ENCODE measurements at places on chromosomes 12 and 14. TPM values are rescaled to one million over a fixed set of nuclear protein-coding genes. Genes with fewer than 3 reads are reported as not detected.
A peak's percentile ranks its signal among the peaks of the same experiment; 100 is the strongest.

ATP5F1B gene
- total RNA-seq: 3,533 TPM

LYZ gene
- total RNA-seq: 9.8 TPM

CLEC1B gene
- not detected for total RNA-seq

LRFN5 gene
- 0.35 TPM for total RNA-seq

GARIN6 gene
- total RNA-seq: not detected

TAPBPL gene
- 18.6 TPM for total RNA-seq

ABCC9 gene
- total RNA-seq: 128 TPM

LGR5 gene
- total RNA-seq: not detected

ANG gene
- total RNA-seq: 1.6 TPM

STON2 gene
- 5.5 TPM for total RNA-seq

TAS2R50 gene
- total RNA-seq: 0.24 TPM

CMKLR1 gene
- 24.0 TPM for total RNA-seq

CACNA1C gene
- total RNA-seq: 199 TPM

DNA sequence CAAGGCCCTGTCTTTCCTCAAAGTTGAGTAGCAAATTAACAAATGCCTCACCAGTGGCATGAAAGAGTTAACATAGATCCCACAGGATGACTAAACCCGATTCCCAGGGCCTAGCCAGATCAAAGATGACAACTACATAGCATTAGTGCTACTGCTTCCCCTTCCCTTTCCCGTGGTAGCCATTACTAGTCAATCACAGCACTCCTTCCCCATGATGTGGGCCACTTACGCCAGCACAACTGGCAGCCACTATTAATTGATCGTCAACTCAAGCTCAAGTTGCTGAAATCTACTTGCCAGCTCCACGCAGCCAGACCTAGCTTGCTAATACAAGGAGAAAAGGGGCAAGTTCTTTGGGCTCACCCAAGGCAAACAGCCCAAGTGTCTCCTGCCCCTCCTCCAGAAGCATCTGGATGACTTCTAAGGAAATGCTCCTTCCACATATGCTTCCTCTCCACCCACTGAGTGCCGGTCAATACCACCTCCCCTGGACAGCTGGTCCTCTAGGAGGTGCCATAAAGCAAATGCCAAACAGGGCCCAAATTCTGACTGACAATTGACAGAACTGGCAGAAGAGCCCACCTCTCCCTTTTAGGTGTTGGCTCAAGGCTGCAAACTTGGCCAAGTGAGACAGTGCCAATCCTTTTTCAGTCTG, 72.6 kb downstream of the NUAK1 start:
- H3K27ac ChIP-seq: peak overlapping the region; percentile 80
- no peaks in the 10 kb centered on the region for H3K27me3 ChIP-seq
- H3K4me3 ChIP-seq: no peak overlapping the region
- peaks cover 12% of the 10 kb centered on the region for H3K4me1 ChIP-seq
- DNase-seq: no peak

GRCh38 chr12:52788192-52788875, 7.6 kb downstream of the KRT3 start:
- no peaks in the 10 kb centered on the region for H3K4me1 ChIP-seq
- DNase-seq: no peak
- H3K36me3 ChIP-seq: no peaks in the 10 kb centered on the region
- no peak overlapping the region for H3K4me3 ChIP-seq
- peaks cover 39% of the 10 kb centered on the region for H3K27me3 ChIP-seq

GRCh38 chr12:89949457-89950195, 241.0 kb upstream of the ATP2B1 start:
- H3K36me3 ChIP-seq: no peaks in the 10 kb centered on the region
- H3K4me3 ChIP-seq: no peak overlapping the region
- peak; percentile 66 for DNase-seq
- no peaks in the 10 kb centered on the region for H3K27me3 ChIP-seq
- H3K27ac ChIP-seq: peak overlapping the region; percentile 4
- peaks cover 32% of the 10 kb centered on the region for H3K4me1 ChIP-seq

DNA sequence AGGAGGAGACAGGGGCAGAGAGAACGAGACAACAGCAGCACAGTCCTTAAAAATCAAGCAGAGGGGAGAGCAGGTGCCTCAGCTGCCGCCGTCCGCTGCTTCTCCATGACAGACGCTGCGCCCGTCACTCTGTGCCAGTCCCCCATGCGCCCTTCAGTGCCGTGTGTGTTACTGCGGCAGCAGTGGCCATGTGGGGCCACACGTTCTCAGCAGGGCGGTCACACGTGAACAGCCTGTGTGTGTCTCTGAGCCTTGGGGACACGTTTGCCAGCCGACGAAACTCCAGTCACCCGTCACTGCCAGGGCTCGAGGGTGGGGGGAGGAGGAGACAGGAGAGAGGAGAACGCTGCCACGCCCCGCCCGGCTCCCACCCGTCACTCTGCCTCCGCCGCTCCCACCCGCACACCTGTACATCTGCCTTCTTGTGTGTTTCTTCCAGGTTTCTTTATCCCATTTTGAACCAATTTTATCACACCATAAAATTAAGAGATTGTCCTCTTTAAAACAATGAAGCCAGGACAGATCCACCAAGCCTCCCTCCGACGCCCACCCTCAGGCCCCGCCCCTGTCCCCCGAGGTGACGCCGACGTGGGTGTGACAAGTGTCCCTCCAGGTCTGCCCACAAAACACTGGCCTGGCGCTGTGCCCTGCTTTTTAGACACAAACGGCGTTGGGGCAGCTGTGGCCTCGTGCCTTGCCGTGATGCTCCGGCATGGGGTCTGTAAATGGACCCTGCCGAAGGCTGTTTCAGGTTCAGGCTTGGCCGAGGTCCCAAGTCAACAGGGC, 58.2 kb downstream of the GALNT9 start:
- H3K4me1 ChIP-seq: no peaks in the 10 kb centered on the region
- H3K27ac ChIP-seq: no peak overlapping the region
- no peaks in the 10 kb centered on the region for H3K36me3 ChIP-seq
- H3K27me3 ChIP-seq: peaks cover 54% of the 10 kb centered on the region
- no peak overlapping the region for H3K4me3 ChIP-seq

- H3K4me3 ChIP-seq: no peak overlapping the region
- no peak overlapping the region for H3K27ac ChIP-seq
- H3K27me3 ChIP-seq: no peaks in the 10 kb centered on the region
- H3K36me3 ChIP-seq: no peaks in the 10 kb centered on the region
- no peak for DNase-seq
- peaks cover 12% of the 10 kb centered on the region for H3K4me1 ChIP-seq
Measured at GRCh38 chr12:79782172-79782900, 91.6 kb upstream of the PAWR start.

- H3K4me3 ChIP-seq: no peak overlapping the region
- no peaks in the 10 kb centered on the region for H3K4me1 ChIP-seq
- no peak overlapping the region for H3K27ac ChIP-seq
- DNase-seq: no peak
Measured at GRCh38 chr12:76866151-76866567, 12.7 kb downstream of the CSRP2 start.

GRCh38 chr12:40947797-40948196, 240.3 kb upstream of the PDZRN4 start:
- no peaks in the 10 kb centered on the region for H3K27me3 ChIP-seq
- H3K4me1 ChIP-seq: no peaks in the 10 kb centered on the region
- H3K36me3 ChIP-seq: no peaks in the 10 kb centered on the region
- H3K27ac ChIP-seq: no peak overlapping the region
- no peak overlapping the region for H3K4me3 ChIP-seq
- DNase-seq: no peak

GRCh38 chr12:38427442-38427841, 110.9 kb downstream of the ALG10B start:
- no peak overlapping the region for H3K4me3 ChIP-seq
- no peaks in the 10 kb centered on the region for H3K27me3 ChIP-seq
- H3K36me3 ChIP-seq: no peaks in the 10 kb centered on the region
- no peak overlapping the region for H3K27ac ChIP-seq
- no peaks in the 10 kb centered on the region for H3K4me1 ChIP-seq

DNA sequence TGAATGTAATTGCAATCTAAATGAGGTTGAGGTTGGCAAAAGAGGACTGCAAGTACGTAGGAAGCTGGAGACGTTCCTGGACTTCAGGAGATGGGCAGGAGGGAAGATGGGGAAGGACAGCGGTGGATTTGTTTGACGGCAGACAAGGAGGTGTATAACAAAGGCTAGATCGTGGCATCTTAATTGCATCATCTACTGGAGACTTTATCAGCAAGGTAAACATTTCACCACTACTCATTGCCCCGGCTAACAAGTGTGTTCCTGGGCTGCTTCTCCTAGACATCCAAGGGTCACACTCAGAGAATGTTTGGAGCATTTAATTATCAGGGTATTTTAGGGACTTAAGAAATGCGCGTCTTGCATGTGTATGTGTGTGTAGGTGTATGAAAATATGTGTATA, 128.5 kb downstream of the KCNK10 start:
- H3K27ac ChIP-seq: no peak overlapping the region
- H3K4me1 ChIP-seq: no peaks in the 10 kb centered on the region
- no peaks in the 10 kb centered on the region for H3K36me3 ChIP-seq
- no peak overlapping the region for H3K4me3 ChIP-seq
- no peak for DNase-seq

GRCh38 chr12:51371295-51371953, 19.8 kb downstream of the GALNT6 start:
- no peaks in the 10 kb centered on the region for H3K36me3 ChIP-seq
- no peak overlapping the region for H3K4me3 ChIP-seq
- no peak overlapping the region for H3K27ac ChIP-seq
- no peaks in the 10 kb centered on the region for H3K27me3 ChIP-seq
- DNase-seq: no peak

- peaks cover 78% of the 10 kb centered on the region for H3K4me1 ChIP-seq
- H3K4me3 ChIP-seq: peak overlapping the region; percentile 98
- H3K36me3 ChIP-seq: peaks cover 4% of the 10 kb centered on the region
- no peaks in the 10 kb centered on the region for H3K27me3 ChIP-seq
- H3K27ac ChIP-seq: peak overlapping the region; percentile 15
Measured at GRCh38 chr12:1591543-1591942, 2.8 kb downstream of the FBXL14 start.

DNA sequence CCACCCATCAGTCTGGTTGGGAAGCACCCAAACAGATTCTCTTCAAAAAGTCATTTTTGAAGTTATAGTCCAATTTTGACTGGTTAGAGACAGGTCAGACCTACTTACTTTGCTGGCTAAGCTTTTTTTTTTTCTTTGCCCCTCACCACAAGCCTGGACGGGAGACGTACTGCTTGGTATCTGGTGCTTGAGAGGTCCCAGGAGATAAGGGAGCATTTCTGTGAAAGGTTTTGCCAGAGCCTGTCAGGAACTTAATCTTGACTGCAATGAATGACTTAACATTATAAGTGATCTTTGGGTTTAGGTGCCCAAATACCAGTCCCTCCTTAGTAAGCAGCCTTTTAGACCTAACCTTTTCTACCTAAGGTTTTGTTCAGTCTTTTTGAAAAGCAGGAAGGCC, 6.3 kb downstream of the MTHFD1 start:
- H3K27ac ChIP-seq: no peak overlapping the region
- peaks cover 12% of the 10 kb centered on the region for H3K36me3 ChIP-seq
- DNase-seq: no peak
- peaks cover 3% of the 10 kb centered on the region for H3K4me1 ChIP-seq
- H3K27me3 ChIP-seq: no peaks in the 10 kb centered on the region
- no peak overlapping the region for H3K4me3 ChIP-seq

GRCh38 chr12:1655225-1655788, 26.3 kb downstream of the WNT5B start:
- H3K4me3 ChIP-seq: no peak overlapping the region
- H3K36me3 ChIP-seq: no peaks in the 10 kb centered on the region
- DNase-seq: no peak
- H3K27ac ChIP-seq: no peak overlapping the region

DNA sequence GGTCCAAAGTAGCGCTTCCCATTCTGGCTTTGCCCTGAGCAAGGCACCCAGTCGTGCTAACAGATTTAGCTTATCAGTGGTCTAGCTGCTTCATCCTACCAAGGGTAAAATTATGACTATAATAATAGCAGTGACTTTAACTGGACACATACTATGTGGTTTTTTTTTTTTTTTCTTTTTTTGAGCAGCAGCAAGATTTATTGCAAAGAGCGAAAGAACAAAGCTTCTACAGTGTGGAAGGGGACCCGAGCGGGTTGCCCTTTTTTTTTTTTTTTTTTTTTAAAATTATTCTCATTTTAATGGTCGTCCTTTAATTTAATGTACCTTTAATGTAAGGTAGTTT, 505 bp downstream of the HELB start:
- no peaks in the 10 kb centered on the region for H3K27me3 ChIP-seq
- no peak for DNase-seq
- H3K4me3 ChIP-seq: peak overlapping the region; percentile 72
- H3K36me3 ChIP-seq: no peaks in the 10 kb centered on the region
- peaks cover 15% of the 10 kb centered on the region for H3K4me1 ChIP-seq

GRCh38 chr12:51751661-51752060, 96.9 kb downstream of the FIGNL2 start:
- H3K36me3 ChIP-seq: no peaks in the 10 kb centered on the region
- peak overlapping the region; percentile 57 for H3K27ac ChIP-seq
- no peaks in the 10 kb centered on the region for H3K27me3 ChIP-seq
- H3K4me3 ChIP-seq: no peak overlapping the region
- peaks cover 19% of the 10 kb centered on the region for H3K4me1 ChIP-seq

DNA sequence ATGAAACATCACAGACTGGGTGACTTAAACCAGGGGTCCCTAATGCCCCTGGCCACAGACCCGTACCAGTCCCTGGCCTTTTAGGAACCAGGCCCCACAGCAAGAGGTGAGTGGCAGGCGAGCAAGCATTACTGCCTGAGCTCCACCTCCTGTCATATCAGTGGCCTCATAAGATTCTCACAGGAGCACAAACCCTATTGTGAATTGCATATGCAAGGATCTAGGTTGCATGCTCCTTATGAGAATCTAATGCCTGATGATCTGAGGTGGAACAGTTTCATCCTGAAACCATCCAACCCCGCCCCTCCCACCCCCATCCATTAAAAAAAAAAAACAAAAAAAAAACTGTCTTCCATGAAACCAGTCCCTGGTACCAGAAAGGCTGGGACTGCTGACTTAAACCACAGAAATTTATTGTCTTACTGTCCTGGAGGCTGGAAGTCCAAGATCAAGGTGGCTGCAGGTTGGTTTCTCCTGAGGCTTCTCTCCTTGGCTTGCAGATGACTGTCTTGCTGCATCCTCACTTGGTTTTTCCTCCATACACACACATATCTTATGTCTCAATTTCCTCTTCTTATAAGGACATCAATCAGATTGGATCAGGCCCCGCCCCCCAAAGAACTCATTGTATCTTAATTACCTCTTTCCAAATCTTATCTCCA, 235.9 kb downstream of the CHST11 start:
- H3K4me1 ChIP-seq: peaks cover 23% of the 10 kb centered on the region
- no peak overlapping the region for H3K4me3 ChIP-seq
- no peak overlapping the region for H3K27ac ChIP-seq

GRCh38 chr12:109464642-109465351, 12.3 kb downstream of the KCTD10 start:
- H3K4me3 ChIP-seq: no peak overlapping the region
- no peak overlapping the region for H3K27ac ChIP-seq
- H3K27me3 ChIP-seq: no peaks in the 10 kb centered on the region
- no peak for DNase-seq
- peaks cover 46% of the 10 kb centered on the region for H3K4me1 ChIP-seq
- H3K36me3 ChIP-seq: peaks cover 7% of the 10 kb centered on the region

- no peaks in the 10 kb centered on the region for H3K36me3 ChIP-seq
- H3K27ac ChIP-seq: peak overlapping the region; percentile 53
- H3K4me1 ChIP-seq: peaks cover 95% of the 10 kb centered on the region
- no peak for DNase-seq
- no peak overlapping the region for H3K4me3 ChIP-seq
Measured at GRCh38 chr14:103398427-103399195, 13.4 kb downstream of the MARK3 start.

GRCh38 chr12:44428825-44429224, 447.3 kb downstream of the NELL2 start:
- H3K27ac ChIP-seq: no peak overlapping the region
- no peaks in the 10 kb centered on the region for H3K4me1 ChIP-seq
- no peaks in the 10 kb centered on the region for H3K36me3 ChIP-seq
- no peak for DNase-seq

- H3K27me3 ChIP-seq: no peaks in the 10 kb centered on the region
- no peaks in the 10 kb centered on the region for H3K36me3 ChIP-seq
- H3K4me1 ChIP-seq: no peaks in the 10 kb centered on the region
- H3K27ac ChIP-seq: no peak overlapping the region
Measured at GRCh38 chr12:90991952-90992465, 12.8 kb downstream of the EPYC start.
